ENCODE measurements at places on chromosomes 13 and 19.
A peak's percentile ranks its signal among the peaks of the same experiment; 100 is the strongest.

- DNase-seq = no peak
Measured at GRCh38 chr19:48915757-48916156, 15.6 kb downstream of the NUCB1 start.

- DNase-seq = no peak
Measured at GRCh38 chr13:105660561-105660960, 874.9 kb downstream of the EFNB2 start.

- DNase-seq = no peak
Measured at GRCh38 chr19:7819337-7819736, 10.7 kb upstream of the EVI5L start.

DNA sequence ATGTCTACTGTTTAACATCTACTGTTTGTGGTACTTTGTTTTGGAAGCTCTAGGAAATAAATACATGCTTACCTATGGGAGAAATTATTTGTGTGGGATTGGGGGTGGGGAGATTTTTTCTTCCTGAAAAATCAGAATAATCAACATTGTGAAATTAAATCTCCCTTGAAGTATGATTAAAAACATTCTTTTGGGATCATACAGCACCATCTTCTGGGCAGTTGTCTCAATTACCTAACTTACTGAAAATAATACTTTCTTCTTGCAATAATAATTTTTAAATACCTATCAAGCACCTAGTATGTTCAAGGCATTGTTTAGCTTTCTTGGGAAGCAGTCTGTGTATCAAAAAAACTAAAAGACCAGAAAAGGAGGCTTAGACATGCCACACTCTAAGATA is 576.5 kb upstream of the ARGLU1 start:
- DNase-seq = no peak

DNA sequence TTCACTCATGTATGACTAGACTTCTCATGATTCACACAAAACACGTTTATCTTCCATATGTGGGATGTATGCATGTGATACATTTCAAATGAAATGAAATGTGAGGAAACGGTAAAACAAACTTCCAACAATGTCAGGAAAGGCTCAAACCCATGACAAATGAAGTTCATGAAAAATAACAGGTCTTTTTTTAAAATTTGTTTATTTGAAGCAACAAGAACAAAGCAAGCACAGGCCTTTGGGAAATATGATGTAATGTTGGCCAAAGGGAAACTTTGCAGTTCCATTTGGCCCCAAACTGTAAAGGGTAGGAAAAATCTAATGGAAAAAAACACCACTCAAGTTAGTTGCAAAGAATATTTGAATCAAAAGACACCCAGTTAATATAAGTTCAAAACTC is 463.8 kb upstream of the ARGLU1 start:
- no peak for DNase-seq

DNA sequence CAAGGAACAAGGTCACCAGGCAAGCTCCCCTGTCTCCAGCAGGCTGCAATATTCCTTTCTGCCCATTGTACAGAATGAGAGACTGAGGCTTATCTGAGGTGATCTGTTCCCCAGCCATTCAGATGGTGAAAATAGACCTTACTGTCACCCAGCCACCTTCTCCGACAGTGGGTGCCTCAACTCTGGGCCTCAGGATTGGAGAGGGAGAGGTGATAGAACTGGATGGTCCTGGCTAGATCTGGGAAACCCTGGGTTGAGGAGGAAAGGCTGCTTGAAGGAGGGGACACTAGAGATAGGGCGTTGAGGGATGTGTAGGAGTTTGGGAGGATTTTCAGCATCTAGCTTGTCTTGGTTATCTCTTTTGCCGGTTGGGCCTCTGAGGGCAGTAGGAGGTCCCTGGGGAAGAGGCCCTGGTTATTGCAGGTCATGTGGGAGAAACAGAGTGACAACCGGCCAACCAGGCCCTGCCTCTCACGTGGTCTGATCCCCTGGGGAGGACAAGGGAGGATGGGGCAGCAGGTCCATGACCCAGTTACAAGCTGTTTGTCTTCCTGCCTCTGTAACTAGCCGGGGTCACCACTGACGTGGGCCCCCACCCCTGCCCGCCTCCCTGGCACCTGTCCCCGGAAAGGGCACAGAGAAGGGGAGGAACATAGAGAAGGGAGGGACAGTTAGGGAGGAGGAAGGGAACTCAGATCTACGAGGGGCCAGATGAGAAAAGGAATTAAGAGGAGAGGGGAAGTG is 8.2 kb downstream of the NFIC start:
- DNase-seq = no peak

DNA sequence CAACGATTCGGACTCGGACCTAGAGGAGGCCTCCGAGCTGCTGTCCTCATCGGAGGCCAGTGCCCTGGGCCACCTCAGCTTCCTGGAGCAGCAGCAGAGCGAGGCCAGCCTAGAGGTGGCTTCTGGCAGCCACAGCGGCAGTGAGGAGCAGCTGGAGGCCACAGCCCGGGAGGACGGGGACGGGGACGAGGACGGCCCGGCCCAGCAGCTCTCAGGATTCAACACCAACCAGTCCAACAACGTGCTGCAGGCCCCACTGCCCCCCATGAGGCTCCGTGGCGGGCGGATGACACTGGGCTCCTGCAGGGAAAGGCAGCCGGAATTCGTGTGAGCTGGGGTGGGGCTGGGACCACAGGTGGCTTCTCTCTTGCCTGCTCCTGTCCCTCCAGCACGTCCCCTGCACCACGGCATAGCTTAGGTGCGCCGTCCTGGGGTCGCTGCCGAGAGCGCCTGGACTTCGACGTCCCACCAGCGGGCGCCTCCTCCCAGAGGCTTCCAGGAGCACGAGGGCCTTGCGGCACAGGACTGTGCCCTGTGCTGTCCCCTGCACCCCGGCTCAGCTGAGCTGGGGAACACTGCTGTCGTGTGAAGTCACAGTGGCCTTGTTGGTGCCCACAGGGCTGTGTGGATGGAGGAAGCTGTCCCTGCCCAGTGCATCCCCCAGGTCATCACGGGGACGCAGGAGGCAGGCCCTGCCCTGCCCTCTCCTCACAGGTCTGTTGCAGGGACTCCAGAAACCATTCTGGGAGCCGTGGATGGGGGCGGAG is 9.3 kb downstream of the POLR2E start:
- DNase-seq = no peak

- no peak for DNase-seq
Measured at GRCh38 chr13:75745387-75745786, 109.3 kb downstream of the LMO7 start.

DNA sequence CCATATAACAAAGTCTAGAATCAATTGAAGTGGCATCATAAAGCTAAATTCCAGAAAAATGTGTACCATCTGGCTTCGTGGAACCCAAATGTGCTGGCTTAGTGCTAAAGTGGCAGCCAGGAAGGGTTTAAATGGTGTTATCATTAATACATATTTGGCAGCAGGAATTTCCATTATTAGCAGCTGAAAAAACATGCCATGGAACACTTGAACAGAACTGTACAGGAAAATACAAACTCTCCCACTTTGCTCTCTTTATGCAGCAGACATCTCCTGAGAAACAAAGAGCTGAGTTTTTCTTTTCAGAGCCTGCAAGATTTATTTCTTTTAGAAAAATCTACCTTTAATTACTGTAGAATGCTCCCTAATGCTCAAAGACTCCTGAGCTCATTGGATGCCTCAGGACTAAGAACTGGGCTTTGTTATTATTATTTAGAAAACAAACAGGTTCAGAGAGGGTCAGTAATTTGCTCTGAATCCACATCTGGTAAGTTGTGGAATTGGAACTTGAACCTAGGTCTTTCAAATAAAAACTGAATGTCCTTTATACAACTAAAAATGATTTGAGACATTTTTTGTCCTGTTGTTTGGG is 179.0 kb downstream of the LACC1 start:
- no peak for DNase-seq

- DNase-seq = no peak
Measured at GRCh38 chr19:53646144-53646543, 14.3 kb downstream of the DPRX start.

DNA sequence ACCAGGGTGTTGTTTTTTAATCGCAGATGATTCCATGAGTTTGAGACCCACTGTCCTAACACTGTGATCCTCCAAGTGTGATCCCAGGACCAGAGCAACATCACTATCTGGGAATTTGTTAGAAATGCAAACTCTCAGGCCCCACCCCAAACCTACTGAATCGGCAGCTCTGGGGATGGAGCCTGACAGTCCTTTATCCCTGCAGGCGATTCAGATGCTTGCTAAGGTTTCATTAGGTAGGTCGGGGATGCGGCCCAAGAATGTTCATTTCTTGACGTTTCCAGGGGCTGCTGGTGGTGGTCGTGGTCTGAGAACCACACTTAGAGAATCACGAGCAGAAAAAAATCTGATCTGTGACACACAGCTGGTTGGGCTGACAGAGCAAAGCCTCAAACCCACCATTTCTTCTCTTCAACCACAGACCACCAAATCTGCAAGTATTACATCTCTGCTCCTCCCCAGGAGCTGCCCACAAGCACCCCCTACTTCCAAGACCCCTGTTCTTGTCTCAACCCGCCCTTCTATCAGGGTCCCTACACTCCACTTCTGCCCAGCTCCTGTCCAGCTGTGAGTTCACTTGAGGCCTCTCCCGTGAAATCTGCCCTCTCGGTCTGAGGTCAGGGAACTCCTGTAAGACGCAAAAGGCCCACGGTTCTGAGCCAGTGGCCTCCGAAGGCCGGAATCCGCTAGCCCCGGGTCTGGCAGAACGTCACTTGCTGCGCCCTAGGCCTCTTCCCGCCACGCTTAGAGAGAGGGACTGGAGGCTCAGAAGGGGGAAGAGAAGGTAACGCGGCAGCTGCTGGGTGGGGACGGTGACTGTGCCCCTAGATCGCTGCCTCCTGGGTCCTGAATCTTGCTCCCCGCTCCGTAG is 1.1 kb upstream of the FARP1 start:
- DNase-seq = no peak

- DNase-seq = no peak
Measured at GRCh38 chr13:45433381-45433790, 15.2 kb upstream of the SLC25A30 start.

GRCh38 chr19:46115396-46116106 is 8.9 kb downstream of the IGFL3 start:
- DNase-seq = peak; percentile 67

- DNase-seq = no peak
Measured at GRCh38 chr13:32206097-32206740, 108.9 kb downstream of the ZAR1L start.

- no peak for DNase-seq
Measured at GRCh38 chr13:100724568-100724967, 50.0 kb upstream of the TMTC4 start.

GRCh38 chr13:95451656-95452055 is 100.9 kb upstream of the CLDN10 start:
- no peak for DNase-seq

- DNase-seq = no peak
Measured at GRCh38 chr13:84567848-84568247, 685.6 kb upstream of the SLITRK1 start.

- no peak for DNase-seq
Measured at GRCh38 chr13:18952225-18953016, 229.2 kb downstream of the TUBA3C start.

DNA sequence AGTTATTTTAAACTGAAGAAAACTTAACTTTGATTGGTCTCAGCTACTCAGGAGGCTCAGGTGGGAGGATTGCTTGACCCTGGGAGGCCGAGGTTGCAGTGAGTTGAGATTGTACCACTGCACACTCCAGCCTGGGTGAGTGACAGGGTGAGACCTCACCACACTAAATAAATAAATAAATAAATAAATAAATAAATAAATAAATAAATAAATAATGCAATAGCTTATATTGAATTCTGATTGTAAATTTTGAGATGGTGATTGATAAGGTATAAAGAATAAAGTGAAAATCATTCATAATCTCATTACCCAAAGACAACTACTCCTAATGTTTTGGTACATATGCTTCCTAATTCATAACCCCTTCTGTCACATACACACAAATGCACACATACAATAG is 58.1 kb downstream of the TUBA3C start:
- DNase-seq = no peak

DNA sequence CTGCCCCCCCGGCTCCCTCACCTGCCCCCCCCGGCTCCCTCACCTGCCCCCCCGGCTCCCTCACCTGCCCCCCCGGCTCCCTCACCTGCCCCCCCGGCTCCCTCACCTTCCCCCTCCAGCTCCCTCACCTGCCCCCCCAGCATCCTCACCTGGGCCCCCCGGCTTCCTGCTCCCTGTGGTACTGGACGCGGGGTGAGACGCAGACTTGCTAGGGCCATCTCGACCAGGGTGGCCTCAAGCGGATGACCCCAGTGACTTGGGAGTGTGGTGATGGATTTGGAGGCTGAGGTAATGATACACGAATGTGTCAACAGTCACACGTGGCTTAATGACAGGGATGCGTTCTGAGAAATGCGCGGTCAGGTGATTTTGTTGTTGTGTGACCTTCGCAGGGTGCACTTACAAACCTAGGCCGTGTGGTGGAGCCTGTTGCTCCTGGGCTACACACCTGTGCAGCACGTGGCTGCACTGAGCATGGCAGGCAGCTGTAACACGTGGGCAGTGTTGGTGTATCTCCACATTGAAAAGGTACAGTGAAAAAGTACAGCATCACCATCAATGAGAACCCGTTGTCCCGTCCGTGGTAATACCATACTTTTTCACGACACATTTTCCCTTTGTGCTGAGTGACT is 197.8 kb downstream of the TEX29 start:
- DNase-seq = no peak

DNA sequence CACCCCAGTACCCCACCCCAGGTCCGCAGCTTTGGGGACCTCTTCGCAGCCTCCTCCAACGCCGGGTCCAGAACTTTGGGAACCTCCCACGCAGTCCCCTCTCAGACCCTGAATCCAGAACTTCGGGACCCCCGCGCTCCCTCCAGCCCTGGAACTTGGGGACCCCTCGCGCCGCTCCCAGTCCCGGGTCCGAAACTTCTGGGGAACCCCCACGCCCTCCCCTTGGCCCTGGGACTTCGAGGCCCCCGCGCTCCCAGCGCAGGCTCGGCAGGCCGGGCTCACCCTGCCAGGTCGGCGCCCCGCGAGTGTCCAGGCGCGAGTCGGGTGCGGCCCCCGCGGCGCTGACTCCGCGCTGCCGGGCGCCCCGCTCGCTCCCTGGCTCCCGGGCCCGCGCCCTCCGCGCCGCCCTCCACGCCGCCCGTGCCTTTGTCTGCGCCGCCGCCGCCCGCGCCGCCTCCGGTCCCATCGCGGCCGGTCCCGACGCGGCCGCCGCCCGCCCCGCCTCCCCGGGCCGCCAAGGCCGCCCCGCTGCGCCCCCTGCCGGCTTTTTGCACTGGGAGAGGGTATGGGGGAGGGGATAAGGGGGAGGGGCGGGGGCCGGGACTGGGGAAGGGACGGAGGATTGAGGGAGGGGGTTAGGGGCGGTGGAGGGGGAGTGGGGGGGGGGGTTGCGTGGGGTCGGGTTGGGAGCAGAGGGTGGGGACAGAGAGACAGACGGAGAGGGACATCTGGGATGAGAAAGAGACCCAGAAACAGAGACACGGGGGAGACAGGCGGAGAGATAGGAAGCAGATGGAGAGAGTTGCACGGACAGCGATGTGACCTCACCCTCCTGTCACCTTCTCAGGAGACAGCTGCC is at the start of gene HOMER3:
TSS of gene HOMER3 (minus strand) at position 449 of the 859 bp plus-strand sequence. CDS start 2,235 bp downstream, outside the sequence.
- peak; percentile 77 for DNase-seq

- no peak for DNase-seq
Measured at GRCh38 chr19:55209693-55210472, 582 bp upstream of the PTPRH start.

- DNase-seq = no peak
Measured at GRCh38 chr13:87052731-87053130, 618.4 kb upstream of the SLITRK5 start.

- no peak for DNase-seq
Measured at GRCh38 chr19:428149-428548, 19.2 kb upstream of the C2CD4C start.
